ENCODE measurements at places on chromosomes 7 and 10. TPM values are rescaled to one million over a fixed set of nuclear protein-coding genes. Genes with fewer than 3 reads are reported as not detected.

- no peak for DNase-seq
- H3K4me3 ChIP-seq: no peak overlapping the region
- H3K4me1 ChIP-seq: peaks cover 27% of the 10 kb centered on the region
- peaks cover 39% of the 10 kb centered on the region for H3K27me3 ChIP-seq
- no peaks in the 10 kb centered on the region for H3K36me3 ChIP-seq
Observed at GRCh38 chr7:116522247-116522646, 2.6 kb upstream of the CAV1 start.

DNA sequence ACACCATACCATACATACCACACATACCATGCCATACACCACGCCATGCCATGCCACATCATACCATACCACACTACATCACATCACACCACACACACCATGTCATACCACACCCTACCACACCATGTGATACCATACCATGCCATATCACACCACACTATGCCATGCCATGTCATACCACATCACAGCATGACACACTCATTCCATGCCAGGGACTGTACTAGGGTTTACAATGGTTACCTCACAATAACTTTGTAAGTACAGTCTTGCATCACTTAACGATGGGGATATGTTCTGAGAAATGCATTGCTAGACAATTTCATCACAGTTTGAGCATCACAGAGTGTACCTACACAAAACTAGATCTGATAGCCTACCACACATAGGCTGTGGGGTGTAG is 14.5 kb downstream of the PYROXD2 start:
- H3K27me3 ChIP-seq: no peaks in the 10 kb centered on the region
- H3K4me3 ChIP-seq: no peak overlapping the region
- H3K36me3 ChIP-seq: no peaks in the 10 kb centered on the region
- H3K4me1 ChIP-seq: no peaks in the 10 kb centered on the region
- no peak for DNase-seq
- H3K27ac ChIP-seq: no peak overlapping the region

DNA sequence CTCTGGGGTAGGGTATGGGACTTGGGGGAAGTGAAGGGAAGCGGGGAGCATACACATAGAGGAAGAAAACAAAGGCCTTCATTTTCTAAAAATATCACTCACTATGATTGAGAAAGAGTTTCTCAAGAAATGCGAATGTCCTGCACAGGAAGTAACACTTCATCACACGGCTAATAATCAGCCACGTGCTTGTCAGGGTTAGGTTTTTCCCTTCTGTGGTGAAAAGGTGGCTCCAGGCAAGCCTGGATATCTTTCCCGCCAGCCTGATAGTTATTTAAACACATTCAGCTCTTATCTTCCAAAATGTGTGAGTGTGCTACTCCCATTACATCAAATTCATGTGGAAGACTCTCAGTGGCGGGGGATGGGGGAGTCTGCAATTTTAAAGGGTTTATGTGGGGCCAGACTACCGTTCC is 166.4 kb upstream of the ADO start:
- H3K27me3 ChIP-seq: no peaks in the 10 kb centered on the region
- H3K4me3 ChIP-seq: no peak overlapping the region
- H3K36me3 ChIP-seq: no peaks in the 10 kb centered on the region
- no peak for DNase-seq
- H3K4me1 ChIP-seq: peaks cover 64% of the 10 kb centered on the region

GRCh38 chr7:80140388-80140787 is 5.8 kb downstream of the GNAI1 start:
- no peak overlapping the region for H3K4me3 ChIP-seq
- H3K27me3 ChIP-seq: no peaks in the 10 kb centered on the region
- no peak for DNase-seq

DNA sequence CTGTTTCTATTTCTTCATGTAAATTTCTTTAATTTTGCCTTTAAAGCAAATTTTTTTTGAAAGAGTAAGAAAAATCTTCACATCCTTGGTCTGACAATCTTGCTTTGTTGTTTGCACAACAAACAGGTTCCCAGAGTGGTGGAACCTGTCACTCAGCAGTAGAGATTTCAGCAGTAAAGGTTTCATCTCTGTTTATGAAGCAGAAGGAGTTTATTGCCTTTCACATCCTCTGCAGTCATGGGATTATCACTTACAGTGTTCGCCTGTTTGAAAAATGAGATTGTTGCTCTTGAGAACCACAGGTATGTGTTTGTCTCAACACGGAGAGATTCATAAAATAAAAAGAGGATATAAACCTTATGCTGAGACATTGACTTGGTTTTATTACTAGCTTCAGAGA is 342.6 kb downstream of the IPMK start:
- no peak overlapping the region for H3K4me3 ChIP-seq
- H3K27ac ChIP-seq: no peak overlapping the region
- no peaks in the 10 kb centered on the region for H3K4me1 ChIP-seq

DNA sequence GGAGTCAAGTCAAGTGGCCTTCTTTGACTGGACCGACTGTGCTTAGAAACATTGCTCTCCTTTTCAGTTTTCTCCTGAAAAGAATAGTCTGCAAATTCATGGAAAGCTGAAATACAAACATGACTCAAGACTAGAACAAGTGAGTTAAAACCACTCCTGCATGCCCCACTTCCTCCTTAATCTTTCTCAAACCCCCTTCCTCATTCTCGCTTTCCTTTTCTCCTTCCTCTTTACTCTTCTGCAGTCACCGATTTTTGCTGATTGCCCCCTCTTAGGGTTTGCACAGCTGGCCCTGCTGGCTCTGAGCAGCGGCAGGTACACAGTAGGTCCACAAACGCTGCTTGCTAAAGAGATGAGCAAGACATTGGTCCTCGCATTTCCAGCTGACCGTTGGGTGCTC is 34.8 kb upstream of the MKI67 start:
- H3K27ac ChIP-seq: no peak overlapping the region
- no peak for DNase-seq
- H3K4me1 ChIP-seq: peaks cover 4% of the 10 kb centered on the region
- no peaks in the 10 kb centered on the region for H3K27me3 ChIP-seq

GRCh38 chr10:97157578-97158095 is 28.1 kb downstream of the SLIT1 start:
- H3K27ac ChIP-seq: no peak overlapping the region
- no peaks in the 10 kb centered on the region for H3K4me1 ChIP-seq
- peak; percentile 52 for DNase-seq
- H3K4me3 ChIP-seq: no peak overlapping the region

DNA sequence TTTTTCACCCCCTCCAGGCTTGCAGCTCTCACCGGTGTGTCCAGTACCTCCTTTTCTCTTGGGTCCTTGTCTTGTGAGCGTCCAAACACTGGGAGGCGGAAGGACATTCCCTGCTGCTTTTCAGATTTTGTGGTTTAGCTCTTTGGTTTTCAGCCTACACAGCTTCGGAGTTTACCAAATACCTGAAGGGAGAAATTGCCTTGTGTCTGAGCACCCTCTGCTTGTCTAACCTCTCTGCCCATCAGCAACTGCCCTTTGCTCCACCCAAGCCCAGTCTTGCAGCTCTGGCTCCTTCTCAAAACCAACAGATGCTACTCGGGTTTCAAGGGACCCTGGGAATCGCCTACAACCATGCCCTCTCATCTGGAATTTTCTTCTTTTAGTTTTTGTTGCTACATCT is 519.1 kb upstream of the IGFBP3 start:
- no peaks in the 10 kb centered on the region for H3K4me1 ChIP-seq
- H3K27me3 ChIP-seq: no peaks in the 10 kb centered on the region
- no peak overlapping the region for H3K4me3 ChIP-seq
- H3K27ac ChIP-seq: no peak overlapping the region
- DNase-seq: no peak

The SPDYE6 gene
- total RNA-seq: not detected

The ZNF853 gene
- total RNA-seq: 3.7 TPM

The LRRC18 gene
- total RNA-seq: not detected

The SPDYE16 gene
- 0.77 TPM for total RNA-seq

The VIPR2 gene
- total RNA-seq: 0.61 TPM
